Central memory CD4-positive, alpha-beta T cell (primary cell): ENCODE measurements at places on chromosomes 2 and 18.

- DNase-seq = no peak
Observed at GRCh38 chr2:209424781-209425470, 1.1 kb downstream of the MAP2 start.

GRCh38 chr2:190468814-190469569 is 60.8 kb downstream of the MFSD6 start:
- DNase-seq = no peak

GRCh38 chr18:80231616-80232015 is 15.7 kb downstream of the PARD6G start:
- DNase-seq = no peak

DNA sequence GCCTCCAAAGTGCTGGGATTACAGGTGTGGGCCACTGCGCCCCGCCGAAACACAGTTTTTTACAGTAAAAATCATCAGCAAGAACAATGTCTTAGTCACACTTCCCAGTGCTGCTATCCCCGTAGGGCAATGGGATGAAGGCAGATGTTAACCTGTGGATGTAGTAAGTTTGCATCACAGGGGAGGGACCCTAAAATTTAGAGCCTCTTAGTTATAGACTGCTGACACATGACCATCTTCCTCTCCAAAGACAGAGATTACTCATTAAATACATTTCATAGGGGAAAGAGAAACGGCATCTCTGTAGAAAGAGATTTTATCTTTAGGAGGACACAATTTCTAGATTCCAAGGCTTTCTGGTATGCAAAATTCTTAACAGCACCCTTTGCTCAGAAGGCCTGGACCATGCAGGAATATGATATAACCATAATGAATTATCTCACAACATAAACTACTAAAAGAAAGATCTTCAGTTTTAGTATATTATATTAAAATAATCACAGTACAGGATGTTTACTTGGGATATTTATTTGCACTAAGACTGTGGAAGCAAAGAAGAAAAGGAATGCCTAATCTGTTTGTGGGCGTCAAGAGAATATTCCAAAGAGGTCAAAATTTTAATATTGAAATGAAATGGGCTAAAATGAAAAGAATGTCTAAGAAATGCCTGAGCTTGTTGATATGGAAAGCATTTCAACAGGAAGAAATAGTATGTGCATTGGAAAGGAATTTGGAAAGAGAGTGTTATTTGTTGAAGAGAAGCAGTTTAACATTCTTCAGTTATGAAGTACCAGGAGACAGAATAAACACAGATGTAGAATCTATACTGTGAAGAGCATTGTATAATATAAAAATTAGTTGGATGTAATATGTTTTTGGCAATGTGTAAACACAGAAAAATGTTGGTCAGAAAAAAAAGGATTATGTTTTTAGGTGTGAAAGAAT is 1228.3 kb upstream of the CHAC2 start:
- no peak for DNase-seq

DNA sequence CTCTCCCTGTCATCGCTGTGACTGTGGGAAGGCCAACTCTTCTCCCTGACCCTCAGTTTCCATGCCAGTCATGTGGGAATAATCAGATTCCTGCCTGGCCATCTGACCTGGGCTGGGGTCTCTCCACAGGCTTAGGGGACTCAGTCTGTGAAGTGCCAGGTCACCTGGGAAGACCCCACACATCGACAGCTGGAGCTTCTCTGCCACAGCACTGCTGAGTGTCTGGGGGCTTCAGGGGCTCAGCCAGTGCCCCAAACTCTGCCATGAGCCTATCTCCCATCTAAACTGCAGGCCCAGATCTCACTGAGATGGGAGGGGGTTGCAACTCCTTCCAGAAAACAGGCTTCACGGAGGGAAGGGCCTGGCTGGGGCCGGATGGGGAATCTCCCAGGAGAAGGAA is 42.0 kb upstream of the OTOS start:
- no peak for DNase-seq

DNA sequence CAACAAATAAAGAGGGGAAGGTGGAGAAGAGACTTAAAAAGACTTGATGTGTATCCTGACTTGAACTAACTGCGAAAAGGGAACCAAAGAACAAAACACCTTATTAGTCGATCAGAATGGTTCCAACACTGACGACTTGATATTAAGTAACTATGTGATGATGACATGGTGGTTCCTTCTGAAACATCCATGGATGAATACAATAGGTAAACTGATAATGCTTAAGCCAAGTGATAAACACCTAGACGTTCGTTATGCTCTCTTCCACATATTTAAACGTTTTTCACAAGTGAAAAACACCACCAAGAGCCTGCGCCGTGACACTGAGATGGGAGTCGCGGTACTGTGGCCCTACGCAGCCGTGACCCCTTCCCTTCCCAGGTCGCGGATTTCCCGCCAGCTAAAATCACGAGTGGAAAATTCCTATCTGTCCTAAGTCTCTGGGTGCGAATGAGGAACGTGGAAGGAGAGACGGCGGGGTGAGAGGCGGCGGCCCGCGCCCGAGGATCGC is 797 bp downstream of the TTC32 start:
- no peak for DNase-seq

DNA sequence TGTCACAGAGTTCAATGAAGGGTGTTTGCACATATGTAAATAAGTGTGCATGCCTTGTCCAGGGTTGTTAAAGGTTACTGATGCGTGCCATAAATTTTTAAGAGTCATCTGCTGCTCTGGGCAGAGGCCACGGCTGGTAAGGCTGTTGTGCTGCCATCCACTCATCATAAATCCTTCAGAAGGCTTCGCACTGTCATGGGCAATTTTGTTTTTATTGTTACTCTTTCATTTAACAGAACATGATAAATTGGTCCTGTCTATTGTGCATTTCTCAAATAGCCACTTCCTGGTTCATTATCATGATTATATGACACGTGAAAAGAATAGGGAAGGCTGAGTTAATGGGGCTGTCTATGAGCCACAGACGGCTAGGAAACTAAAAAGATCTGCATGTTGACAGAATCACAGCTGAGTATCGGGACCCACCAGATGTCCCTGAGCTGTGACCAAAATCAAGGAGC is 634.3 kb upstream of the SOX11 start:
- DNase-seq = no peak

- no peak for DNase-seq
Observed at GRCh38 chr2:199663157-199663556, 187.8 kb downstream of the FTCDNL1 start.

DNA sequence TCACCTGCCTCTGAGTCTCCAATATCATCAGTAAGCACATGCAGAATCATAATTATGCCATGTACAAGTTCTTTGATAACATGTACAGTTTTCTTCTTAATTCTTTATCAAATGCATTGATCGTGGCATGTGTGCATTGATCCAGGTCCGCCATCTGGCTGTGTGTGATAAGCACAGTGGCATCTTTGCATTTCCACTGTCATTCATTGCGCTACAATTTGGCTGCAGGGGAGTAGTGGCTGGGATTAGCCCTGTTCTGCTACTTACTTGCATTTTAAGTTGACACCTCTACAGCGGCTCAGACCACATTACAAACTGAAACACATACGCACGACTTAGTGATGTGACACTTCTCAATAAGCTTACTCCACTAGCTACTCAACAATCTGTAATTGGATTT is 83.6 kb upstream of the OTX1 start:
- DNase-seq = no peak

DNA sequence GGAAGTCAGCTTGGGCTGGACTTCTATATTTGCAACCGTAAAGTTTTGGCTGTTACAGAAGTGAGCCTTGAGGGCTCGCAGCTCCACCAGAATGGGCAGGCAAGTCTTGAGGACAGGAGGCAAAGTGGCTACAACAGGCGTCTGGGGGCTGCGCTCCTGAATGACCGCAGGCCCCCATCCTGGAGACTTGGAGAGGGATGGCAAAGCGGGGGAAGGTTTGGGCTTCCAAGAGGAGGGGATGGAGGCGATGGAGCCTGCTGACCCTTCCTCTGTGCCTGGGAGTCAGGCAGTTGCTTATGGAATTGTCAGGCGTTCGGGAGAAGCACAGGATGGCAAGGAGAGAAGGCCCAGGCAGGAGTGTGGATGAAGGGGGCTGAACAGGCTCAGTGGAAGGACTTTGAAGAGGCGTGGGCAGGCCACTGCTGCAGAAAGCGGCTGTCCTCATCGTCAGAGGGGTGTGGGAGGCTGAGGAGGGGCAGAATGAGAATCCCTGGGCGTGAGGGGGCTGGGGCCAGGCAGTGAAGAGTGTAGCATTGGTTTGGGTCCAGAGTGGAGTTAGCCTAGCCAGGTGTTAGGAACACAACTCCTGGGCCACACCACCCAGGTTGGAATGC is 72.3 kb downstream of the INHBB start:
- DNase-seq = no peak

GRCh38 chr2:235668782-235669181 is 174.9 kb downstream of the AGAP1 start:
- DNase-seq = no peak

- DNase-seq = no peak
Observed at GRCh38 chr2:48048476-48049171, 142.3 kb upstream of the FBXO11 start.

DNA sequence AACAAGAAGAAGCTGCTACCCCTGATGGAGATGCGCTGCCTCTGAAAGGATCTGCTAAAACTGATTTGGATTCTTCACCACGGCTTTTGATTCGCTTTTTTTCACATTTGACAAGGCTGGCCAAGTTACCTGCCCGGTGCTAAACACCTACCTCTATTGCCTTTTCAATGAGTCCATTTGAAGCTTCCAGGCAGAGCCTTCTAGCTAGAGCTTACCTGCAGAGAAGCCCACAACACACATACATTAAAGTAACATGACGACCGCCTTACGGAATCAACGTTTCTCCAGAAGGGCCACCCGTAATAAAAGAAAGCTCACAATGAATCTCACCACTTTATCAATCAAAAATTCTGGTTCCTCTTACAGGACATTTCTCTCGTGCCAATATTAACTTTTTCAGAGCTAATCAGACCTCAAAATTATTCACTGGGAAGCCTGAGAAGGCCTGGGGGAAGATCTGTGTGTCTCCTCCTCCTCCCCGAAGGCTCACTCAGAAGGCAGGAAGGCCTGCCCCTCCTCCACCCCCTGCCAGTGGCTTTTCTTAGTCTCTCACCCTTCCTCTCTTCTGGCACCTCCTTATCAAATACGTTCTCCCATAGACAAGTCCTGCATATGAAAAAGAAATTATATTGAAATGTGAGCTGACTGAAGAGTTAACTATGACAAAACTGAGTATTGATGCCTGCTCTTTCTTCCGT is 171.0 kb downstream of the DNER start:
- DNase-seq = no peak

GRCh38 chr2:218471036-218471435 is 52.1 kb downstream of the VIL1 start:
- no peak for DNase-seq

- DNase-seq = no peak
Observed at GRCh38 chr18:13112982-13113381, 105.6 kb upstream of the LDLRAD4 start.

GRCh38 chr2:240780023-240780700 is 39.9 kb downstream of the KIF1A start:
- no peak for DNase-seq

- DNase-seq = no peak
Observed at GRCh38 chr2:174491947-174492346, 5.1 kb upstream of the GPR155 start.
